ENCODE measurements at places on chromosomes 11 and 22. TPM values are rescaled to one million over a fixed set of nuclear protein-coding genes. Genes with fewer than 3 reads are reported as not detected.

Gene ATM
- total RNA-seq: 216 TPM

Gene DUSP8
- 8.8 TPM for total RNA-seq

Gene CNGA4
- total RNA-seq: 0.63 TPM

Gene SULT4A1
- total RNA-seq: 55.7 TPM

Gene RFPL1
- total RNA-seq: not detected

Gene C11orf87
- 25.4 TPM for total RNA-seq

Gene FREY1
- total RNA-seq: 4.4 TPM

Gene DEFB131B
- total RNA-seq: not detected

Measured in parietal lobe (tissue), 2 donors.